ENCODE measurements at places on chromosomes 3 and 15. TPM values are rescaled to one million over a fixed set of nuclear protein-coding genes. Genes with fewer than 3 reads are reported as not detected.
A peak's percentile ranks its signal among the peaks of the same experiment; 100 is the strongest.

Gene UCN2
- total RNA-seq, result 0.14 TPM

Gene PRR23A
- total RNA-seq, result not detected

Gene LRRC31
- not detected for total RNA-seq

Gene RASA2
- total RNA-seq, result 31.6 TPM

Gene HGD
- 0.18 TPM for total RNA-seq

DNA sequence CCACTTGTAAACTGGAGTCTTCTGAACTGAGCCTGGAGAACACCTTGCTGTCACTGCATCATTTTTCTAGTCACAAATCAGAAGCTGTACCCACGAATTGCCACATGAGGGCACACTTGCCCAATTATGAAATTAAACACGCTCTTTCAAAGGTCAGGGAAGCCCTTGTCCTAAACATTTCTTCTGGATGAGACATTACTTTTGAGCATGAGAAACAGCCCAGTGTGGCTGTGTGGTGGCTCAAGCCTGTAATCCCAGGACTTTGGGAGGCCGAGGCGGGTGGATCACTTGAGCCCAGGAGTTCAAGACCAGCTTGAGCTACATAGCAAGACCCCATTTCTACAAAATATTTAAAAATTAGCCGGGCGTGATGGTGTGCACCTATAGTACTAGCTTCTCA lies 27.5 kb upstream of the CFAP161 start:
- no peaks in the 10 kb centered on the region for H3K4me1 ChIP-seq
- peak; percentile 21 for DNase-seq
- no peaks in the 10 kb centered on the region for H3K36me3 ChIP-seq
- no peak overlapping the region for H3K4me3 ChIP-seq
- no peaks in the 10 kb centered on the region for H3K27me3 ChIP-seq

- no peaks in the 10 kb centered on the region for H3K27me3 ChIP-seq
- H3K36me3 ChIP-seq, result no peaks in the 10 kb centered on the region
- H3K27ac ChIP-seq, result no peak overlapping the region
- H3K4me3 ChIP-seq, result peak overlapping the region; percentile 78
These were observed 963 bp downstream of the SHQ1 start for GRCh38 chr3:72847282-72847681.

- no peaks in the 10 kb centered on the region for H3K36me3 ChIP-seq
- H3K4me1 ChIP-seq, result no peaks in the 10 kb centered on the region
- H3K27me3 ChIP-seq, result no peaks in the 10 kb centered on the region
These were observed 170.4 kb downstream of the ADAMTS17 start for GRCh38 chr15:100171411-100171810.

DNA sequence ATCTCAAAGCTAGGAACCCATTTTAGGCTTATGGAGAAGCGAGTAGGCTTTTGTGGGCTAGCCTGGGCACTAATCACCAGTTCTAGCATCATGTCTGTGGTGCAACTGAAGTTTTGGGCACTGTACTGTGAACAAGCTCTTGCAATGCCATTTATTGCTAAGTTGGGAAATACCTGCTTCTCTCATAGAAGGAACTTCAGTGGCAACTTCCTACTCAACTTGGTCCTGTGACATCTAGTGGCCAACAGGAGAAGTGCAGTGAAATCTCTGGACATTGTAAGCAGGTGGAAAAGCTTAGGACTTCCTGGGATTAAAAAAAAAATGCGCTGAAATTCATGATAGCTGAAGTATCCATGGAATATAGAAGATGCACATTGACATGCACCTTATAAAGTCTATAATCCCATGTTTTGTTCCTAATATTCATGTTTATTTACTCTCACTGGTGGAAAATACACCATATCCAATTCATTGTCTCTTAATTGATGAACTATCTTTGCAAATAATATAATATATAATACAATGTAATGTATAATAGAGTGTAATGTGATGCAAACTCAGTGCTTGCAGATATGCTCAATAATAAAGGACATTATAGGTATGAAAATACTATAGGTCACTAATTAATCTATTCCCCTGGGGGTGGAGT lies 6.5 kb upstream of the ALDH1A3 start:
- no peak overlapping the region for H3K27ac ChIP-seq
- H3K4me1 ChIP-seq, result no peaks in the 10 kb centered on the region
- no peaks in the 10 kb centered on the region for H3K27me3 ChIP-seq
- H3K36me3 ChIP-seq, result no peaks in the 10 kb centered on the region

GRCh38 chr3:155549087-155549486 lies 195.8 kb downstream of the PLCH1 start:
- DNase-seq, result no peak
- no peak overlapping the region for H3K4me3 ChIP-seq
- no peaks in the 10 kb centered on the region for H3K4me1 ChIP-seq
- H3K36me3 ChIP-seq, result no peaks in the 10 kb centered on the region
- H3K27me3 ChIP-seq, result no peaks in the 10 kb centered on the region

- no peak for DNase-seq
- H3K4me1 ChIP-seq, result no peaks in the 10 kb centered on the region
- H3K27ac ChIP-seq, result no peak overlapping the region
- H3K4me3 ChIP-seq, result no peak overlapping the region
These were observed 272.9 kb upstream of the TPM1 start for GRCh38 chr15:62769604-62770003.

DNA sequence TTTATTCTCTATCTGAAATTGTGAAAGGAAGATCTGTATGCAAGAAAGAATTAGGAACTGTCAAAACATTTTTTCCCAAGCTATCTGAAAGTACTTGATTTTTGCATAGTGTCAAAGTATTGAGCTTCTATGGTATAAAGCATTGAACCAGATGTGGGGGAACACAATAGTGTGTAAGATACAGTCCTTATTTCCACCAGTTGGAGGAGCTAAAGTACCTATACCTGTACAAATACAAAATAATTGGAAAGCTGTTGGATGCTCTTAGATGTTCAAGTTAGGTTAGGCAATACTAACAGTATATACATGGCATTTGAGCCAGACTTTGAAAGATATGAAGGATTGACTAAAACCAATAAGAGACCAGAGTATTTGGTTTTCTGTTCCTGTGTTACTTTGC lies 148.4 kb downstream of the B3GALNT1 start:
- H3K27me3 ChIP-seq, result no peaks in the 10 kb centered on the region
- H3K27ac ChIP-seq, result no peak overlapping the region
- H3K36me3 ChIP-seq, result no peaks in the 10 kb centered on the region
- H3K4me1 ChIP-seq, result no peaks in the 10 kb centered on the region

DNA sequence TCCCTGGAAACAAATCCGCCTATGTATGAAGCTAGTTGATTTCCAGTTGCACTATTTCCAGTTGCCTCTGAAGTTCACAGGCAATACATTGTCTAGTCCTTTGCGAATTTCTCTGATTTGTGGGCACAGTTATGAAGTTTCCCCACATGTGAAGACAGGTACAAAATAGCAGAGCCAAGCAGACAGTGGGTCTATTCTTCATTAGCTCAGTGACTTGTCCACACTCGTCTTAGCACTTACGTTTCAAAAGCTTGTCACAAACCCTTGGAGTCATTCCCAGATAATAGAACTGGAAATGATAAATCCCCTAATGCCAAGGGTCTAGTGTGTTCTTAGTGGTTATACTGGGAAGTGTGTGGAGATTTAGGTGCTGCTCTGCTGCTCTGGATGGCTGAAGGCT lies 14.5 kb downstream of the SRPRB start:
- peaks cover 56% of the 10 kb centered on the region for H3K36me3 ChIP-seq
- no peaks in the 10 kb centered on the region for H3K27me3 ChIP-seq
- H3K27ac ChIP-seq, result no peak overlapping the region
- H3K4me1 ChIP-seq, result no peaks in the 10 kb centered on the region

GRCh38 chr3:47536221-47536891 lies 22.8 kb upstream of the ELP6 start:
- H3K27me3 ChIP-seq, result no peaks in the 10 kb centered on the region
- H3K4me3 ChIP-seq, result peak overlapping the region; percentile 16
- no peaks in the 10 kb centered on the region for H3K36me3 ChIP-seq
- H3K4me1 ChIP-seq, result no peaks in the 10 kb centered on the region
- H3K27ac ChIP-seq, result no peak overlapping the region
- DNase-seq, result no peak

GRCh38 chr3:44896440-44896839 lies 22.0 kb downstream of the TGM4 start:
- no peaks in the 10 kb centered on the region for H3K36me3 ChIP-seq
- H3K27ac ChIP-seq, result no peak overlapping the region
- no peak for DNase-seq
- H3K27me3 ChIP-seq, result no peaks in the 10 kb centered on the region
- no peaks in the 10 kb centered on the region for H3K4me1 ChIP-seq

- H3K27me3 ChIP-seq, result no peaks in the 10 kb centered on the region
- no peak overlapping the region for H3K4me3 ChIP-seq
- no peak overlapping the region for H3K27ac ChIP-seq
- no peaks in the 10 kb centered on the region for H3K4me1 ChIP-seq
- no peak for DNase-seq
These were observed 260.7 kb downstream of the PLOD2 start for GRCh38 chr3:145900056-145900829.

GRCh38 chr3:153165261-153165681 lies 3.2 kb downstream of the RAP2B start:
- H3K27ac ChIP-seq, result no peak overlapping the region
- H3K4me3 ChIP-seq, result no peak overlapping the region
- peak; percentile 13 for DNase-seq
- H3K27me3 ChIP-seq, result no peaks in the 10 kb centered on the region
- H3K36me3 ChIP-seq, result peaks cover 16% of the 10 kb centered on the region

- H3K27me3 ChIP-seq, result no peaks in the 10 kb centered on the region
- no peaks in the 10 kb centered on the region for H3K36me3 ChIP-seq
- peaks cover 20% of the 10 kb centered on the region for H3K4me1 ChIP-seq
These were observed 16.9 kb downstream of the TCAIM start for GRCh38 chr3:44355362-44356033.

DNA sequence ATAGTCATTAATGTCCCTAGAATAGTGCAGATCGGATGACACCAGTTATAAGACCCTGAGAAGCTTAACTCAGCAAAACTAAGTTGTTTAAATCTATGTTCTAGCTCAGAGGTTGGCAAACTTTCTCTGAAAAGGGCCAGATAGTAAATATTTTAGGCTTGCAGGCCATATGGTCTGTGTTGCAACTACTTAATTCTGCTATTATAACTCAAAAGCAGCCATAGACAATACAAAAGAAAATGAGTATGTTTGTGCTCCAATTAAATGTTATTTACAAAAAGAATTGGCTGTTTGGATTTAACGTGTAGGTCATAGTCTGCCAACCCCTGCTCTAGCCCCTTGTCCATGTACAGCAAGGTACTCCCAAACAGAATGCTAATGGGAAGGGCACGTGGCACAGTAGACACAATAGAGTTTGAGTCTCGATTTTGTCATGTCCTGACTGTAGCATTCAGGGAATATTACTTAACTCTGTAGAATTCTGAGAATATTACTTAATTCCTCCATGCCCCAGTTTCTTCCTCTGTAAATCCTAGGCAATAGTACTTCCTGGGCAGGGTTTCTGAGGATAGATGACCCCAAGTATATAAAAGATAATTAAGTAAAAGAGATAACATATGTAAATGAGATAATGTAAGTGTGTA lies 70.5 kb upstream of the ATP2C1 start:
- no peak for DNase-seq
- H3K36me3 ChIP-seq, result no peaks in the 10 kb centered on the region
- H3K27ac ChIP-seq, result no peak overlapping the region
- no peaks in the 10 kb centered on the region for H3K27me3 ChIP-seq
- no peak overlapping the region for H3K4me3 ChIP-seq

DNA sequence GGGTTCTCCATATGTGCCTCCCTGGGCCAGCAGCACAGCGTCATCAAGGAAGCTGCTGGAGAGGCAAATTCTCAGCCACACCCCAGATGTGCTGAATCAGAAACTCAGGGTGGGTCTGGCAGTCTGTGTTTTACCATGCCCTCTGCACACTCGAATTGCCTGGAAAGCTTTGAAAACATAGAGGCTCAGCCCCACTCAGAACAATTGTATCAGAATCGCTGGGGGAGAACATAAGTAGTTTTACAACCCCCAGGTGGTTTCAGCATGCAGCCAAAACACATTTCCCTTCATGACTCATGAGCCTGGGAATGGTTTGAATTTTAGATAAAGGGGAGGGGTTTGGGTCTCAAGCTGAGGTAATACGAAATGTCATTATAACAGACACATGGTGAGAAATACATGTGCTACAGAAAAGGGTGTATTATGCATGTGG lies 9.6 kb downstream of the TGM4 start:
- H3K27me3 ChIP-seq, result no peaks in the 10 kb centered on the region
- peaks cover 26% of the 10 kb centered on the region for H3K4me1 ChIP-seq
- H3K4me3 ChIP-seq, result no peak overlapping the region
- peak; percentile 35 for DNase-seq
- H3K36me3 ChIP-seq, result no peaks in the 10 kb centered on the region

DNA sequence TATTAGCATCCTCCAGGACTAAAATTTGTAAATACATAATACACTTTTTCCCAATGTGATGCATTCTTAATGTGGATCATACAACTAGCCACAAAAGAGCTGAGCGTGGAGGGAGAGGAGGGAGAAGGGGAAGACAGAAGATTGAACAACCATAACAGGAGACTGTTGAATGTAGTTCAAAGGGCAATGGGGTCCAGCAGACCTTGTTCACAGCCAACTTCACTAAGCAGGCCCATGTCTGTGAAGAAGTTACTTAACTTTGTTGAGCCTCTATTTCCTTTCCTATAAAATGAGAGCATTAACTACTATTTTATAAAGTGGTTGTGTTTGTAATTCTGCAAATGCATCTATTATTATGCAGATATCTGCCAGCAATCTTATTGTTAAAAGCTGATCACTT lies 13.3 kb downstream of the NCEH1 start:
- no peak overlapping the region for H3K4me3 ChIP-seq
- no peak for DNase-seq
- H3K27ac ChIP-seq, result no peak overlapping the region
- H3K4me1 ChIP-seq, result no peaks in the 10 kb centered on the region
- no peaks in the 10 kb centered on the region for H3K36me3 ChIP-seq

DNA sequence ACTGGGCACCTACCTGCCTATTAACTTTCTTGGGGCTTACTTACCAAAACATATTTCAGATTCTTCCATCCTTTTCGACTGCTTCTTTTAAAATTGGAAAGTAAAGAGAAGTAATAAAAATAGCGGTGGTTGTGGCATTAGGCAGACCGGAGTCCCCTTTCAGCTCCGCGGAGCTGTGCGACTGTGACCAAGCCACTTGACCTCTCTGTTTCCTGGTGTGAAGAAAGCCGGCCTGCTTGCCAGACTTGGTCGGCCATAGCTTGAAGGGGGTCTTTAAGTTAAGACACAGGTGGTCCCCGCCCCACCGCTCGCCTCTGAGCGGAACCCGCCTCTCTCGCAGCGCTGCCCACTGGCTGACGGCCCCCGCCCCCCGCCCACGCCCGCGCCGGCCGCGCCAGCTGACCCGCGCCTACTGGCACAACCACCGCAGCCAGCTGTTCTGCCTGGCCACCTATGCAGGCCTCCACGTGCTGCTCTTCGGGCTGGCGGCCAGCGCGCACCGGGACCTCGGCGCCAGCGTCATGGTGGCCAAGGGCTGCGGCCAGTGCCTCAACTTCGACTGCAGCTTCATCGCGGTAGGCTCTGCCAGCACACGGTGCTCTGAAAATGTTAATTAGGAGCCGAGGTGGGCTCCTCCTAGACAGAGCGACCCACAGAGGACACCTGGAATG lies 18.3 kb downstream of the NOX5 start:
- H3K27ac ChIP-seq, result no peak overlapping the region
- DNase-seq, result no peak
- no peaks in the 10 kb centered on the region for H3K36me3 ChIP-seq
- H3K4me1 ChIP-seq, result no peaks in the 10 kb centered on the region
- H3K27me3 ChIP-seq, result no peaks in the 10 kb centered on the region
